Activated T-cell treated with anti-CD3 and anti-CD28 coated beads, Interleukin-2, amount 50 U/mL, for 1 hour (primary cell): ENCODE measurements at places on chromosomes 11 and 22.

DNA sequence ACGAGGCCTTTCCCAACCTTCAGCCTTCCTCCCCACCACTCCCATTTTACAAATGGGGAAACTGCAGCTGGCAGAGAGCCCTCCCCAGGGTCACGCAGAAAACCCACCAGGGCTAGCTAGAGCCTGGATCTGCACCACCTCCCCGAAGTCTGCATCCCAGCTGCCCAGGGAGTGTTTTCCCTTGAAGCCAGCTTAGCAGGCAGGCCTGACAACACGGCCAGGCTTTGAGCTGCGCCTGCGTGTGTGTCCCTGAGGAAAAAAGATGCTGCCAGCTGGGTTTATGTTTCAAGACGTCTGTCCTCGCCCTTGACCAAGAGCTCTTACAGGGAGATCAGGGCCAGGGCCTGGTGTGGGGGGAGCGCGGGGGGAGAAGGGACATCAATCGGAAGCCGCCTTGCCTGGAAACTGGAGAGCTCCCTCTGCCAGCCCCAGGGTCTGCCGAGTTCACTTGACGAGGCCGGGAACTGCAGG, 20.3 kb downstream of the WNT11 start:
- no peak for DNase-seq

GRCh38 chr11:21066030-21066429, 396.6 kb downstream of the NELL1 start:
- DNase-seq = no peak

DNA sequence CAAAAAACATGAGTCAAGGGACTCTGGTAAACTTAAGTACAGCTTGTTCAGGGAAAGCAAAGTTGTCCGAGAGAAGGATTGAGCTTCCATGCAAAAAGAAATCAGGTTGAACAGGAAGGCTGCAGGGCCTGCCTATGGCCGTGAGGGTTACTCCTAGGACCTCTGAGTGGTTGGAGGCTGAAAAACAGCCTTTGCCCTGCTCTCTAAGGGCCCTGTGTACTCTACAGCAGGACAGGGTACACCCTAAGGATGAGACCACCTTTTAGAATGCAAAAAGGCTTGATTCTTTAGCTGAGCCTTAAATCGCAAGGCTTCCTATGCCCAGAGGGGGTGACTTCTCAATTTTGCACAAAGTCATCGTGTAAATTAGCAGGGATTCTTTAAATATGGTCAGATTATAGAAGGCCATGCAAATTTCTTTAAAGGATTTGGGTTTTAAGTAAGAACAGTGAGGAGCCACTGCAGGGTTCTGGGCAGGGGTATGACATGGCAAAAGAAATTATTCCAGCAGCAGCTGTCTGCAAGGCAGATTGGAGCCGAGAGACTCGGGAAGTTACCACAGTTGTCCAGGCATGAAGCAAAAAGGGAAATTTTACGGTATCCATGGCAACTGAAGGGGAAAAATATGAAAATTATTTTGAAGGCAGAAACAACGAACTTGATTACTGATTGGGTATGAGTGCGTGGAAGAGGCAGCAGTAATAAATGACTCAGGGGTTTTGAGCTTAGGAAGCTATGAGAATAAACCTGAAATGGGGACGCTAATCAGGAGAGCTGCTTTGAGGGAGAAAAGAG, 91.8 kb downstream of the FAM76B start:
- no peak for DNase-seq

- no peak for DNase-seq
Observed at GRCh38 chr22:43256976-43257545, 70.1 kb upstream of the TTLL12 start.

GRCh38 chr11:71212871-71213559, 39.4 kb downstream of the SHANK2 start:
- no peak for DNase-seq

- DNase-seq = no peak
Observed at GRCh38 chr22:22882033-22882717, 5.4 kb upstream of the IGLL5 start.

- no peak for DNase-seq
Observed at GRCh38 chr11:112769170-112769569, 192.1 kb upstream of the NCAM1 start.

- DNase-seq = no peak
Observed at GRCh38 chr22:39325392-39325932, 6.0 kb upstream of the RPL3 start.

GRCh38 chr11:44729063-44729462, 2.3 kb downstream of the TSPAN18 start:
- DNase-seq = no peak

GRCh38 chr11:77046060-77046501, 11.9 kb downstream of the B3GNT6 start:
- DNase-seq = peak; percentile 73

- no peak for DNase-seq
Observed at GRCh38 chr22:23265368-23265700, 85.0 kb downstream of the BCR start.

- DNase-seq = no peak
Observed at GRCh38 chr11:92870196-92870832, 99.1 kb upstream of the MTNR1B start.
